ENCODE measurements at places on chromosomes 7 and 10.

DNA sequence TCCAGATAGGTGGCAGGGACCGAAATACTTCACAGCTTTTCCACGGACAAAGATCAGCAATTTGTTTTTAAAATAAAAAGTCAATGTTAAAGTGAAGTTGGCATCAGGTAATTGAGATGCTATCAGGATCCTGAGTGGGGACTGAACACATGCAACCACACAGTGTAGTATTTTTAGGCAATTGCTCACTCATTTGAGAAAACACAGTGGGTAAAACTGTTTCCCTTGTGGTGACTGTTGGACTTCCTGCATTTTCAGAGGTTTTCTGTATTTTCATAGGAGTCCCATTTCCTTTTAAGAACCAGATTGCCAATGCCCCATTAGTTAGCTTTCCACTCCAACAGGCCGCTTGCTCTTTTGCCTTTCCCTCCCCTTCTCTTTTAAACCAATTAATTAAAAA, 159.5 kb upstream of the ZNF32 start:
- DNase-seq: no peak

- DNase-seq: peak; percentile 25
Measured at GRCh38 chr7:90709501-90710465, 113.7 kb downstream of the CDK14 start.

DNA sequence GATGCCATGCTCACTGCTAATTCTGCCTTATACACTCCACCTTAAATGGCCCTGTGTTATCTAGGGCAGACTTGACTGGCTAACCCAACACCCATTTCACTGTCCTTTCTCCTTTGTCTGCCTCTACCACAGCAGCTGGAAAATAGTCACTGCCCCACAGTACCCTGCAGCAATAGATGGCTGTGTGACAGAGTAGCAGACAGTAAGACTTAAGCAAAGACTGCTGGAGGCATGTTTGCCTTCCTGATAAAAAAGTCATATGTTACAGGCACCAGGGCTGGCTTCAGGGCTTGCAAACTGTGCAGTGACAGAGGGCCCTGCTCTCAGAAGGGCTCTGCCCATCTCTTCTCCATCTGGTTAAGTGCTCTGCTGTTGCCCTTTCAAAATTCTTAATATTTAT, 332.6 kb upstream of the GHITM start:
- DNase-seq: no peak

GRCh38 chr7:93949423-93949822, 27.9 kb downstream of the GNG11 start:
- no peak for DNase-seq

GRCh38 chr7:70940597-70940996, 191.3 kb upstream of the GALNT17 start:
- DNase-seq: no peak

DNA sequence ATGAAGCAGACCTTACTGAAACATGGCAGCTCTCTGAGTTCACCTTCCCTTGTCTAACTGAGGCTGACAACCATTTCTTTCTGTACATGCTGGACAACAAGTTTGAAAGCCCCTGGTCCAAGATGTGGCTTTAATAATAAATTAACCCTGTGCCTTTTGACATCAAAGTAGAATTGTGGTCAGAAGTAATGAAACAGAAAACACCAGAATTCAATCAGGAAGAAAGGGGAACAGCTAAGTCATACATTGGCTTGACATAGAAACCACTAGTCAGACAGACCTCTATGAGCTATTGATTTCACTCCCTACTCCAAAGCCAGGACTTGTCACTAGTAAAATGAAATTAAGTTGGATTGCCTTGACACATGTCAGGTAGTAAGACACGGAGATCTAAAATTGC, 175.2 kb upstream of the ASAH2 start:
- no peak for DNase-seq

DNA sequence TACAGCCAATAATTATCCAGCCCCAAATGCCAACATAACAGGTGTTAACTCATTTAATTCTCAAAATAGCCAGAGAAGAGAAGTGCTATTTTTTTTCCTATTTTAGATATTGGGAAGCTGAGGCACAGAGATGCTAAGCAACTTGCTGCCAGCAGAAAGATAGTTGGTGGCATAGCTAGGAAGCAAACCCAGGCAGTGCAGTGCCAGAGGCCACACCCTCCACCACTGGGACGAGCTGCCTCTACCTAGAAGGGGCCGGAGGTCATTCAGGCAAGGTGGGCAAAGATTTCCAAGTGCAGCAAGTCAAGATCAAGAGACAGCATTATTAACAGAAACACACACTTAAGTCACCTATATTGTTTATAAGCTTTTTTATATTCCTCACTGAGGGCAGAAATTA, 654.1 kb downstream of the INHBA start:
- DNase-seq: no peak

DNA sequence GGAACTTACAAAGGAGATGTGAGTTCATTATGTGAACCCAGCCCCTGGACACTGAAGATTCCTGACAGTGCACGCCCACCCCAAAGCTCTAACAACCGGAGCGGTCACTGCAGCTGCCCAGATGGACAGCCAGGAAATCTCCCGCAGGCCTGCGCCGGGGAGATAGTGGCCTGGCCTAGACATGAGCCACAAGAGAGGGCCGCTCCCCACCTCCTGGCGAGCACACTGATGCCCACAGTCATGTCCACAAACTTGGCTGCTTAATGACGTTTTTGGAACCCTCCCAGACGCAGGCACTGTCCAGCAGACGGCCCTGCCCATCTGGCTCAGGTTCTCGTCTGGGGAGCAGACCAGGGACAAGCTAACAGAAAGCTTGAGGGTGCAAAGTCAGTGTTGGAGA, 34.2 kb downstream of the TCERG1L start:
- DNase-seq: no peak

- no peak for DNase-seq
Measured at GRCh38 chr10:126255313-126255712, 133.0 kb downstream of the ADAM12 start.

DNA sequence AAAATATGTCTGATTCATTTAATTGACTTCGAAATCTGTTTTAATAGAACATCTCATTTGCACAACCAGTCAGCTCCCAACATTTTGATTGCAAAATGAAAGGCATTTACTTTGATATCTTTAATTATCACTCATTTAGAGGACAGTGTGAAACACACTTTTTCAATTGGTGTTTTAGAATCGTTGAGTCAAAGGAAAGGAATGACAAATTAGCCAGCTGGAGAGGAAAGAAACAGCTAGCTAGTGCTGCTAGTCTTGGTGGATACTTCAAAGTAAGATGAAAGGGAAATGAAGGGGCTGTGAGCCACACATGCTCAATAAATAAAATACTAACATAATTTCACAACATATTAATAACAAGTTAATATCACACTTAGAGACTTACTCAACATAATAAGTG, 570.2 kb downstream of the PHTF2 start:
- no peak for DNase-seq

DNA sequence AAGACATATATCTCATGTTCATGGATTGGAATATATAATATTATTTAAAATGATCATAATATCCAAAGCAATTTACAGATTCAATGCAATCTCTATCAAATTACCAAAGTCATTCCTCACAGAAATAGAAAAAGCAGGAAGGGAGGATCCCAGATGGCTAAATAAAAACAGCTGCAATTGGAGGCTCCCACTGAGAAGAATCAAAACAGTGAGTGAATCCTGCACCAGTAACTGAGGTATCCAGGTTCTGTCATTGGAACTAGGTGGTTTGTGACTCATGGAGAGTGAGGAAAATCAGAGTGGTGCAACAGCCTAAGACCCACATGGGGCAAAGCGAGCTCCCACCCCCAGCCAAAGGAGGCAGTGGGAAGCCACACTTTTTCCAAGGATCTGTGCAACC, 128.4 kb downstream of the MTERF1 start:
- DNase-seq: no peak

DNA sequence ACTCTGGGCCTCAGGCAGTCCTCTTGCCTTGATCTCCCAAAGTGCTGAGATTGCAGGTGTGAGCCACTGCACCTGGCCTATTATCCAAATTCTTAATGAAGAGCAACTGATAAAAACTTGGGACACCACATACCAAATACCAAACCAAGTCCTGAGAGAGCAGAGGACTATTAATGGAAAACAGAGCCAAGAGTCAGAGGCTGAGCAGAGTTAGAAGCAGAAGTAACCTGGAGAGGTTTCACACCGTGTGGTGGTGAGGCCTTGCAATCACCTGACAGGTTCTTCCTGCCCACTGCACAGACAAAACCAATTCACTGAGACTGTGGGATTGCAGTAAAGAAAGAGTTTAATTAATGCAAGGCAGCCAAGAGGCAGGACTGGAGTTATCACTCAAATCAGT, 16.0 kb downstream of the SSMEM1 start:
- DNase-seq: no peak

DNA sequence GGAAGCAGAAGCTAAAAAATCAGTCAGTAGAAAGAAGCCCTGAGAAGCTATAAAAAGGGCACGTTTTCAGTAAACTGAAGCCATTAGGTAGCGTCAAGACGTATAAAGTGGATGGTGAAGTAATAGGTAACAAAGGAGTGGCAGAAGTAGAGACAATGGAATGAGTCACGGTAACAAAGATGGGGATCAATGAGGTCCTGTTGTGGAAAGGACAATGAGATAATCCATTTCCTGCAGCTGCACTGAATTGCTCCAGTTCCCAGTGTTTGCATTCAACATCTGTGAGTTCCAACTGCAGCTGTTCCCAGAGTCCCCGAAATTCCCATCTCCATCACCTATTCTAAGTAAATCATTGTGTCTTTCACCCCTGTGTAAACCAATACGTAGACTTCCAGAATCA, 4.8 kb upstream of the HYCC1 start:
- DNase-seq: no peak

DNA sequence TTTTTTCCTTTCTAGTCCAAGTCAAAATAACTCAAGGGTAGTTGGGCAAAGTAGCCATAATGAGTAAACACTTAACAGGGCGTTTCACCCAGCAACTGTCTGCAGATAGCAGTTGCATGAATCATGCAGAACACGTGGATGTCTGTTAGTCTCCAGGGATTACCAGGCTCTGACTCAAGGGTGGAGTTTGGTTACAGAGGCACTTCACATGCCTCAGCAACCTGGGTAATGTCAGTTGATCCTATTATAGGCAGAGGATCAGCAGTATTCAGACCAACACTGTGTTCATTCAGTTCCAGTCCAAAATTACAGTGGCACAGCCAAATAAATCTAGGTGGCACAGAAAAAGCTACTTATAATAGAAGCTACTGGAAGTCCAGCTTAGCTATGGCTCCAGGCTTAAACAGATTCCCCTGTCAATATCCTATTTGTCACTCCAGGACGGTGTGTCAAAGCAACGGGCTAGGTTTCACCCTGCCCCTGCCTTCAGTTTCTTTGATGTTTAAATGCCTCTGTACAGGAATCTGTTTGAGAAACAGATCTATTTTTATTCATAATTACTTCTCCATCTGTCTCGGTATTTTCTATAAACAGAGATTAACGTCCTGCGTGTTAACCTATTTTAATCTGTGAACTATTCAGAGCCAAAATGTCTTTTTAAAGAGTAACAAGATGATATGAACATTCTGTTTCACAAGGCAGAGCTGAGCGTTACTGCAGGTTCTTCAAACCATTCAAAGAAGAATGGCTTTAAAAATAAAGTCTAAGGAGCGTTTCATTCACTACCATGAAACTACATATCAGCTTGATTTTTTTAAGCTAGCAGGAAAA, 162.6 kb upstream of the AKR1E2 start:
- no peak for DNase-seq

DNA sequence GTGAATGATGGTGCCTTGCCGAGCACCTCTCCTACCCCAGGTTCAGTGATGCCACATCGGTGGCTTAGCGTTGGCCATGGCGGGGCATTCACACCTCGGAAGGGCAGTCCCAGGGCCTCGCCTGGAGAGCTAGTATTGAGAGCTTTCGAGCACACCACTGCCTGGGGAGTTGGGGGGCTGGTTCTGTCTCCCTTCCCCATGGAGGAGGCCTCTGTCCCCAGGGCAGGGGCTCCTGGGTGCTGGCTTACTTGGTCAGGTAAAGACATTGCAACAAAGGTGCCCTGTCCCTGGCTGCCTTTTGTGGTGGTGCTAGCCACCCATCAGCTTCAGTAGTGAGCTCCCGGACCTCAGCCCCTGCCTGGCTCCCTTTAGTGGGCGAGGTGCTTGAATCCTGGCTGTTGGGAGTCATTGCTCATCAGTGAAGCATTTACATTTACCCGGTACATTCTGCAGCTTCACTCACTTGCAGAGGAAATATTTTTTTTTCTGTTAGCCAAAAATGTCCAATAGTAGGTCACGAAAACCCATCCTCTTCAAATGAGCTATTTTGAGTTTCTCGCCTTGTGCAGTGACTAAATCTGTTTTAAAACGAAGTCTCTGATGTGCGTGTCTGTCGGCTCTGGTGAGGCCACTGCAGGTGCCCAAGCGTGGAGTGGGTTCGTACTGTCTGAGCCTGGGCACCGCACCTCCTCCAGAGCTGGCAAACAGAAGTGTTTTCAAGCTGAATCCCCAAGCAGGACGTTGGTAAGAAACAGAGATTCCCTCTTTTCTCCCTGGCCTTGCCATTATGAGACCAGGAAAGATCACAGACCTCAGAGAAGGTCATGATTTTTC, 95.5 kb downstream of the INPP5A start:
- peak; percentile 9 for DNase-seq

DNA sequence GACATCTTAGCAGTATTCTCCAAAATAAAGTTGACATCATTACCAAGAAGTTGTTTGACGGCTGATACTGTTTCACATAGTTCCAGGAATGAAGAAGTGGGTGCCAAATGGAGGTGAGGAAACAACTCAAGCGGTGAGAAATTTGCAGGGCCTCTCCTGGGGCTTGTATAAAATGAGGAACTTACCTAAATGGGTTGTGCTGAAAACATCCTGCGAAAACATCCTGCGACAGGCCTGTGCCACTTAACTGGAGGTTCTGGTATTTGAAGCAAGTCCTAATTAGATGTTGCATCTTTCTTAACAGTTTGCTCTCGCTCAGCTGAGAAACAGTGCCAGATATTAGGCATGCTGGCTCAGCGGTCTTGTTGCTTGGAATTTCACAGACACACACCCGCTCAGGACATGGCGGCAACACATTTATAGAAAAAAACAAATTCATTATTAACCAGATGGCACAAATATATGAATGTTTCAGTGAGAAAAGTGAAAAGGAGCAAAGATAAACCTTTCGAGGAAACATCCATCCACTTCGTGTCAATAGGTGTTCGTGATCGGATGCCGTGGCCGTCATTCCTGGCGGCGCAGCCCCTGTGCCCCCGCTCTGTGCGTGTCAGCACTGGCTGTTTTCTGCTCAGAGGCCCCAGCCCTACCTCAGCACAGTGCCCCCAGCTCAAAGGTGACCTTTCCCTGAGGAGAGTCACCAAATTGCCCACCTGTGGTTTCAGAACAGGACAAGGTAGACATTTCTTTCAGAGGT, 48.1 kb downstream of the CDC123 start:
- no peak for DNase-seq

GRCh38 chr7:17512181-17512675, 213.8 kb downstream of the AHR start:
- DNase-seq: no peak

DNA sequence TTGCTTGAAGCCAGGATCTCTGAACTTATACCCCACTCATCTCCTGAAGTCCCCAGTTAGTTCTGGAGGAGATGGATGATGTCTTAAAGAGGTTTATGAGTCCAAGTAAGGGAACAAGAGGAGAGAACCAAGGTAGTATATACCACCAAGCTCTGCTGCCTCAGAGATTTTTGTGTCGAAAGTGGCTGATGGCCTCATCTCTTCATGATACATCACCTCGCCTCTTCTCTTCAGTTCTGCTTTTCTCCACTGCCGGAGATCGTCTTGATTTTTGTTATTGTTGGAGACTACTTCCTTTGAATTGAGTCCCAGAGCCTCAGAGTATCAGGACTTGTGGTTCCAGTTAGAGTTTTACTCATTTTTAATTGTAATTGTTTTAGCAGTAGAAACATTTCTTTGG, 1.9 kb downstream of the VTI1A start:
- DNase-seq: no peak
